Activated T-cell treated with anti-CD3 and anti-CD28 coated beads, Interleukin-2, amount 50 U/mL, for 72 hours (primary cell): ENCODE measurements at places on chromosomes 5 and 9.

- no peak for DNase-seq
These were observed 605.6 kb downstream of the MTRR start for GRCh38 chr5:8474569-8474930.

GRCh38 chr9:109241207-109241606, 74.2 kb upstream of the FRRS1L start:
- no peak for DNase-seq

DNA sequence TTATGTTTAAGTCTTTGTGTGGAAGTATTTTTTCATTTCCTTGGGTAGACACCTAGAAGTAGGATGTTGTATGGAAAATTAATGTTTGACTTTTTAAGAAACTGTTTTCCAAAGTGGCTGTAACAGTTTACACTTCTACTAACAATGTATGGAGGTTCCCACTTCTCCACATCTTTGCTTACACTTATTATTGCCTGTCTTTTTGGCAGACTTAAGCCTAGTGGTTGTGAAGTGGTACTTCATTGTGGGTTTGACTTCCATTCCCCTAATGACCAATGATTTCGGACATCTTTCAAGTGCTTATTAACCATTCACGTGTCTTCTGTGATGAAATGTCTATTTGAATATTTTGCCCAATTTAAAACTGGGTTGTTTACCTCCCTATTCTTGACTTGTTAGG, 91.5 kb upstream of the CDKN2B start:
- DNase-seq = no peak

- no peak for DNase-seq
These were observed 53.4 kb downstream of the SLC22A5 start for GRCh38 chr5:132422720-132423437.

- DNase-seq = no peak
These were observed 269.1 kb downstream of the GLIS3 start for GRCh38 chr9:4030751-4031150.

- DNase-seq = no peak
These were observed 24.3 kb upstream of the RPS14 start for GRCh38 chr5:150473673-150474358.

DNA sequence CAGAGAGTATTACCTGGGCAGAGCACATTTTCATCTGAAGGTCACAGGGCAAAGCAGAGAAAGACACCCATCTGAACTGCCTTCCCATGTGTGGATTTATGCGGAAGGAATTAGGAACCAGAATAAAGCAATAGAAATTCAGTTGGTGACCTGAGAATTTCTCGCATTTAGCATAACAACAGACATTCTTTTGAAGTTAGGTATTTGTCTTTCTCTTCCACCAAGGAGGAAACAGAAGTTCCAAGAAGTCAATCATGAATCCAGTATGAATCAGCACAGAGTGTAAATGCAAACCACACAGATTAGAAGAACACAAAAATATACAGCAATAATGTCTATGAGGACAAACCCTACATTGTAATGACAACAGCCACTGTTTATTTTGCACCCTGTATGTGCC, 515.2 kb upstream of the BRINP1 start:
- no peak for DNase-seq

DNA sequence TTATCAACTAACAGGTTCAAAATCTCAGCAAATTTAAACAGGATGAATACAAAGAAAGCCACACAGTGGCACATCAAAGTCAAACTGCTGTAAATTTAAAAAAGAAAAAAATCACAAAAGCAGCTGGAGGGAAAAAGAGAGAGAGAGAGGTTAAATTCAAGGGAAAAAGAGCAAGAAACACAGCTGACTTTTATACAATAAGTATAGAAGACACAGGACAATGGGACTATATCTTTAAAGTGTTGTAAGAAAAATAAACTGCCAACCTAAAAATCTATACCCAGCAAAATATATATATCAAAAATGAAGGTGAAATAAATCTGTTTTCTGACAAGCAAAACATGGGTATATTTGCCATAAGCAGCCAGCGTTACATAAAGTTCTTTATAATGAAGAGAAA, 261.5 kb downstream of the TLE1 start:
- no peak for DNase-seq

- no peak for DNase-seq
These were observed 80.1 kb downstream of the SPTLC1 start for GRCh38 chr9:92035146-92035545.

DNA sequence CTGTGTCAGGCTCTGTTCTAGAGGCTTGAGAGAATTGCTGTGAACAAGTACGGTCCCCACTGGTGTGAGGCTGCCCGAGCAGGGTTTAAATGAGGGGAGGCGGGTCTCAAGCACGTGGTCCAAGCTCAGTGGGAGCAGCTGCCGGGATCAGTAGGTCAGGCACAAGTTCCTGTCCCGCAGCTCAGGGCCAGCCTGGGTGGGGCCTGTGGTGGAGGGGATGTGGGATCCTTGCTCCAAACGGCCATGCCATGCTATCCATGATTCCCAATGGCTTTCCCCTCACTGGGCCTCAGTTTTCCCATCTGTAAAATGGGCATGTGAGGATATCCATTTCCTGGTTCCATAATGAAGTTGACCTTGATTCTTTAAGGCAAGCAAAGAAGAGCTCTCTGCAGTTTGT, 17.1 kb downstream of the OBP2B start:
- DNase-seq = no peak

- DNase-seq = peak; percentile 17
These were observed 764 bp downstream of the CAMLG start for GRCh38 chr5:134738963-134739661.

GRCh38 chr9:27303219-27303618, 6.3 kb upstream of the EQTN start:
- DNase-seq = no peak

DNA sequence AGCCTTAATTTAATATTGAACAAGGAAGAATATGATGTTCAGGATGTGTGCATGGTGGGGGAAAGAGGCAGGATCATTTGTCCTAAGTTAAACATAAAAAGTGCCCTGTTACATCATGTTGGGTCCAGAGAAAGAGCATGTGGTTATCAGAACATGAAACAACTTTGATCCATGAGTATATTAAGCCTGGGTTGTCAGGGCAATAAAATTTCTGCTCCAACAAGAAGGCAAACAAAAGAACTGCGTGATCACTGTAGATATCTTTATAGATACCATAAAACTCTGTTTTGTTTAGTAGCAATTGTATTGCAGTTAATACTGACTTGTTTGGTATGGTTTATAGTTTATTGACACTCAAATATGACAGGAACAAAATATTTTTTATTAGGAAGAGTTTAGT, 35.2 kb downstream of the PCA3 start:
- DNase-seq = no peak

GRCh38 chr9:14447103-14447502, 133.2 kb upstream of the NFIB start:
- DNase-seq = no peak

DNA sequence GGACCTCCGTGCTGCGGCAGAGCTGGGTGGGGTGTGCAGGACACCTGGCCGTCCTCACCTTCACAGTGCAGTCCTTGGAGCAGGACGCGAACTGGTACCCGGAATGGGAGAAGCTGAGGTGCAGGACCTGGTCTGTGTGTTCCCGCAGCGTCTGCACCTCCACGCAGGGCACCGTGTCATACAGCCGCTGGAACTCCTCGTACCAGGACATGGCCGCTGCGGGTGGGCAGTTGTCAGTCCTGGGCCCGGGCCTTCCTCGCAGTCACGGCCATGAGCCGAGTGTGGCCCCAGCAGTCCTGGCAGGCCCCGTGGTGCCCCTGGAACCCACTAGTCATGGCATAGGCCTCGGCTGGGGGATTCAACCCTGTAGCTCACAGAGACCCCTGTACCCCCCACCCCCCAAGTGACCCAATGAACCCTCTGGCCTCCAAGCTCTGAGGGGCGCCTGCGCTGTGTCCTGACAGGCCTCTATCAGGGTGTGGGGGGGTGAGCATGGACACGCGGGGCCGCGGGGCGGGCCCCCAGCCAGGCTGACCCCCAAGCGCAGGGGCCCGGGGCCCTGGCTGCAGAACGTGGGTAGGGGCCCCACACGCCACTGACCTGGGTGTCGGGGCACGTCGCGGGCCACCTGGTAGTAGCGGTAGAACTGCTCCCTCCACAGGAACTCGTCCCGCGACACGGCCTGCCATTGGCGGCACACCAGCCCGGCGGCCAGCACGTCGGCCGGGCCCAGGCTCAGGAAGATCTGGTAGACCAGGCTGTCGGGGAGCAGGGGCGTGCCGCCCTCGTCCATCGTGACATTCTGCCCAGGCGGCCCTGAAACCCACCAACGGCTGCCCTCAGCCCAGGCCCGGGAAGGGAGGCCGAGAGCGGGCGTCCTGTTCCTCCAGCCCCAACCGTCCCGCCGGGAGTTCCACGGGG, 987 bp downstream of the FBXW5 start:
- DNase-seq = peak; percentile 62

DNA sequence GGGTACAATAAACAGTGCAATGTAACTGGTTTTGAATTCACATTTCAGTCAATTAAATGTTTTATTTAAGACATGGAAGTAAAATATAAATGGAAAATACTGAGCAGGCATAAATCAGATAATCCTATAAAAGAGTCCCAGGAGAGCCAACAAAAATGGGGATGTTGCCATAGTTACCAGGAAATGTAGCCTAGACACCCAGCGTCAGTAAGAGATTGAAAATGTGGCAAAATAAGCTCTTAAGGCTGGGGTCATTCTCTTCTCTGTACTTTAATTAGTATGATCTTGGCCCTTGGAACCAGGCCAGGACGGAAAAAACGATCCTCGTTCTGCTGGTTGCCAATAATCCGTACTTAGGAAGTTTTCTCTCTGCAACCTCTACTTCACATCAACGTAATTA, 18.9 kb upstream of the RASEF start:
- no peak for DNase-seq

- DNase-seq = no peak
These were observed 4.4 kb downstream of the FRRS1L start for GRCh38 chr9:109162677-109163076.

DNA sequence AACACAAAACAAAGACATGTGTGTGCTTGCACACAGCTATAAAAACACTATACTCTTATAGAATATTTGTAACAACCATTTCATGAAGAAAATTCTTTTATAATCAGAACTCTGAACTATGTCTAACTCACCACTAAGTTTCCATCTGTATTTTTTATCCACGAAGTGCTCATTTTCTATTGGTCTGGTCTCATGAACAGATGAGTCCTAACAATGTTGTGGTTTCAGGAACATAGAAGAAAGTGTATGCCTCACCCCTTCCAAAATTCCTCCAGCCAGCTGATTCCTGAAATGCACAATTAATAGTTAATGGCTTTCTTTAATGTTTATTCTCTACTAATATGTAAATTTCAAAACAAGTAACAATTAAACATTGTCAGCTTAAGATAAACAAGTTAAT, 325.3 kb upstream of the GRAMD2B start:
- DNase-seq = no peak

DNA sequence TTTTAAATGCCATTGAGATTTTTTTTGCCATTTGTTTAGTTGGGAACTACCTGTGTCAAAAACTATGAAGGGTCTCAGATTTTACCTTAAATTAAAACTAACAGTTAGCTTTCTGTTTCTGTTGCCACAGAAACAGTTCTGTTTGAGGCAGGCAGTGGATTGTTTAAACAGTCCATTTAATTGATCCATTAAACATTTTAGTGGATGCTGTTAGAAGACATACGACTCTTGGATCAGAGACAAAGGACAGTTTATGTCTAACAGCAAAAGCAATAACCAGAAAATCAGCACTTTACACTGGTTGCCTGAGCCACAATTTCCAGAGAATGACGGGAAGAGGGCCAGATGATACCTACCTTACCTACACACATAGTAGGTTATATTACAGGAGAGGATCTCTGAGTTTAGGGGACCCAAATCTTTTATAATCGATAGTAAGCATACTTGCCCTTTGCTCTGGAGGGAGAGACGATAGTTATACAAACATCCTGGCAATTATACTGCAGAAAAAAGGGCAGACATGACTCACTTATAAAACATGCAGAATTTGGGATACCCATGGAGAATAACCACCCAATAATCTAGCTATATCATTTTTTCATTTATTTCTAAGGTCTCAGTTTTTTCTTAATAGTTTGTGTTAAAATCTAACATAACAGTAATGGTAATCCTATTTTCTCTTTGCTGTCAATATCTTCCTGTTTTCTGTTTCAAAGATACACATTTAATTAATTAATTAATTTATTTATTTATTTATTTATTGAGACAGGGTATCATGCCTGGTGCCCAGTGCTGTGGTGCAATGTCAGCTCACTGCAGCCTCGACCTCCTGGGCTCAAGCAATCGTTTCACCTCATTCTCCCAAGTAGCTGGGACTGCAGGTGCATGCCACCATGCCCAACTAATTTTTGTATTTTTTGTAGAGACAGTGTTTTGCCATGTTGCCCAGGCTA, 136.7 kb upstream of the TNFAIP8 start:
- DNase-seq = no peak

DNA sequence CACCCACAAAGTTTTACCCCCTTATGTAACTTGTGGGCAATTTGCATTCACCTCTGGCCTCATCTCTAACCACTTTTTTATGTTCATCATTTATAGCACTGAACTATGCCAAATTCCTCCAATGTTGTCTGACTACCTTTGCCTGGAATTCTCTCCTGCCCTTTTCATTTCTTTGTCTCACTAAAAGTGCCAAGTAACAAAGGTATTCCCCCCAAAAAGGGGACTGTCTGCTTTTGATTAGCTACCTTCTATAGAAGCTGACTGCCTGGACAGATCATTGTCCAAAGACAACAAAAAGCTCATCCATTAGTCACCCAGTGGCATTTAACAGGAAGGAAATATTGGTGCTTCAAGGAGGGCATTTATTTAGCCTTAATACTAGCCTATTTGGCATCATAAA, 189.9 kb upstream of the VCAN start:
- no peak for DNase-seq

- no peak for DNase-seq
These were observed 438 bp upstream of the PAPPA start for GRCh38 chr9:116152941-116153764.

DNA sequence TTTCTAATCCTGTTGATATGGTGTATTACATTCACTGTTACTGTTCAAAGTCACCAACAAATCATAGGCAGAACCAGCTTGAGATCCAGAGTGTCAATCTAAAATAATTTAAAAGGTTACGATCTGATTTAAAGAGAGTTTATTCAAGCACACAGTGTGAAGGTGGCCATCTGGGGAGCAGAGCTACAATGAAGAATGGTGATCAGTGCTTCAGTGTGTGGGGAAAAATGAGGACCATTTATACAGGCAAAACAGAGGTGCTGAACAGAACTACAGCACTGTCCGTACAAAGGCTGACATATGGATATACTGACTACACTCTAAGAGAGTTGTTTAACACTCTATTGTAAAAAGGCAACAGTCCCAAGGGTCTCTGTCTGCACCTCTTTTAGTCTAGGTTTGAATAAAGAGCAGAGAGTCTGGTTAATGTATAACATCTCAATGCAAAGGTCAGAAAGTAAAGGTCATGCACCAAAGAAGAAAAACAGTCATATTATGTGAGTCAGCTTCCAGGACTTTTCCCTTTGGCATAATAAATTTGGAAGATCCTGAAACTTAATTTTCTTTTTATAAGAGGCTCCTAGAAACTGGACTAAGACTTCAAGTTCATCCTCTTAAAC, 29.7 kb upstream of the TDRD7 start:
- no peak for DNase-seq

DNA sequence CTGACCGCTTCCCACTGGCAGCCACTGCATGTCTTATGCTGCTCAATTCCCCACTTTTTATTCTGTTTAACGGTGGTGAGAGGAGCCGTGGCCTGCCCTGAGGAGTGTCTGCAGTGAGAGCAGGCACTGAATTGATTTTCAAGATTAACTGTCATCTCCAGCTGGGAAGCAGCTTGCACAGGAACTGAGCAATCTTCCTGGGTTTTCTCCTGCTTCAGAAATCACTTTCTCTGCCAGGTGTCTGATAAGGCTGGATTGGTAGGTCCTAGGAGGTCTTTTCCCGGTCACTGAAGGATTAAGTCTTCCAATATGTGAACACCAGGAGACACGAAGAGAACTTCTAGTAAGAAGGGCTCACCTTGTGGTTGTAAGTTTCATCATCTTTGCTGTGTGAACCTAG, 181.1 kb upstream of the RAD23B start:
- no peak for DNase-seq
